Cerebellum (tissue), 4 donors: ENCODE measurements at places on chromosomes 12 and 14. TPM values are rescaled to one million over a fixed set of nuclear protein-coding genes. Genes with fewer than 3 reads are reported as not detected.

The LRRIQ1 gene
- 13.9 TPM for total RNA-seq

The FAM90A1 gene
- 0.09 TPM for total RNA-seq

The DDX55 gene
- 20.6 TPM for total RNA-seq

The TEP1 gene
- total RNA-seq = 10.3 TPM

The MIP gene
- total RNA-seq = not detected

The MAP3K9 gene
- total RNA-seq = 27.7 TPM

The HOXC4 gene
- total RNA-seq = not detected

The OR4N2 gene
- total RNA-seq = not detected
